ENCODE measurements at places on chromosomes 16 and 17.

- DNase-seq: peak; percentile 31
These were observed 14.2 kb downstream of the ANKFY1 start for GRCh38 chr17:4249452-4250029.

DNA sequence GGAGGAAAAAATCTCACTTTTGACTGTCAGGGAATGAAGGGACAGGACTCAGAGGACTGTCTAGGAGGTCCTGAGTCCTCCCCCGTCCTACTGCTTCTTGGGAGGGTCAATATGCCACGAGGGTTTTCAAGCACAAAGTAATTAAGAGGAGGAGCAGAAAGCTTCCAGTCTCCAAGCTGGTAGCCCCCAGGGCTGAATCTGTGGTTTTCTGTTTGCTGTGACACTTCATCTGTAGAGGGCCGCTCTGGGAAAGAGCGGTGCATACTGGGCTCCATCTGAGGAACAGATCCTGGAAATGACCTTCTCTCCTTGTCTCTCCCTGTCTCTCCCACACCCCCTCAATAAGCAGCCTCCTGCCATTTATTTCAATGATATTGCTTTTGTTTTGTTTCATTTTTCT, 180.1 kb upstream of the SDK2 start:
- DNase-seq: no peak

- DNase-seq: no peak
These were observed 12.3 kb upstream of the UBE2I start for GRCh38 chr16:1297018-1297696.

DNA sequence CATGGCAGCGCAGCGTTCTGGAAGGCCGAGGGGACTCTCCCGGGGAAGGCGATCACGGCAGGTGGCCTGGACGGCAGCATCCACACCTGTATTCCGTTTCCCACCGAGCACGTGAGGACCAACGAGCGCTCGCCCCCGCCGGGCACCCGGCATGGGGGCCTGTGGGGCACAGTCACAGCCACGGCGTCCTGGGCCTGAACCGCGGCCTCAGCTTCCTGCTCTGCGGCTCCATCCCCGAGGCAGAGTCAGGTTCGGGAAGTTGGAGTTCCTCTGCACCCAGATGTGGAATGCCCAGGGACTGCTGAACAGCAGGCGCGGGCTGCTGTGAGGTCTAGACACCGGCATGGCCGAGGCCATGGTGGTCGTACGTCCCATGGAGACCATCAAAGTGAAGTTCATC, 1713.9 kb downstream of the TP53TG3F start:
- no peak for DNase-seq

GRCh38 chr17:45347444-45347843, 30.6 kb upstream of the MAP3K14 start:
- DNase-seq: no peak

DNA sequence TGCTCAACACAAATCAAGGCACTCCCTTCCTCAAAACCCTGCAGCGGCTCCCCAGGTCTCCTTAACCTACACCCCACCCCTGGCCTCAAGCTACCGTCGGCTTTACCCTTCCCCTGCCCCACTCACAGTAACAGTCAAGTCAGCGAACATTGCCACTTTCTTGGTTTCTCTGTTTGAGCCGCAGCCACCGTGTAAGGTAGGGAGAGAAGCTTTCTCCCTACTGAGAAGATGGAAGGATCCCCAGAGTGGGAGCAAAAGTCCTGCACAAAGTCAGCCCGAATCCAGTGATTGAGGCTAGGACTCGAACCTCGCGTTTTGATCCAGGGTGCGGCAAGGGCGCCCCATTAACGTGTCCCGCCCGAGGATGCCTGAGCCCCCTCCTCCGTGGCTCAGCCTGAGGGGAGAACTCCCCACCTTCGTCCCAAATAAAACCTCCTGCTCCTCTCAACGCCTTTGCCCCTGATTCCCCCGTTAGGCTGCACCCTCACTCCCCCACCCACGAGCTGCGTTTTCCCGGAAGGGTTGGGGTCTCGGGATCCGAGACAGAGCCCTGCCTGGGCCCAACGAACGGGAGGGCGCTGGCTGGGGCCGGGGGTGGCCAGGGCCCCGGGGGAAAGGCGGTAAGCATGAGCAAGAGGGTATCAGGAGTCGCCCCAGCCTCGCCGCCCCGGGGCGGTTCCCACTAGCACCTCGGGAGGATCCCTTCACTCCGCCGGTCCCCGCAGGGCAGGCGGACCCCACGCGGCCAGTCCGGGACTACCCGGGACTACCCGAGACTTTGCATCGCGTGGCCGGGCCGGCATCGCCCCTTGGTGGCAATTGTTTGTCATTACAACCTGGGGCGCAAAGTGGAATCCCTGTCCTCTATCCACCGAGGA, 9.9 kb upstream of the NAGS start:
- DNase-seq: peak; percentile 90

DNA sequence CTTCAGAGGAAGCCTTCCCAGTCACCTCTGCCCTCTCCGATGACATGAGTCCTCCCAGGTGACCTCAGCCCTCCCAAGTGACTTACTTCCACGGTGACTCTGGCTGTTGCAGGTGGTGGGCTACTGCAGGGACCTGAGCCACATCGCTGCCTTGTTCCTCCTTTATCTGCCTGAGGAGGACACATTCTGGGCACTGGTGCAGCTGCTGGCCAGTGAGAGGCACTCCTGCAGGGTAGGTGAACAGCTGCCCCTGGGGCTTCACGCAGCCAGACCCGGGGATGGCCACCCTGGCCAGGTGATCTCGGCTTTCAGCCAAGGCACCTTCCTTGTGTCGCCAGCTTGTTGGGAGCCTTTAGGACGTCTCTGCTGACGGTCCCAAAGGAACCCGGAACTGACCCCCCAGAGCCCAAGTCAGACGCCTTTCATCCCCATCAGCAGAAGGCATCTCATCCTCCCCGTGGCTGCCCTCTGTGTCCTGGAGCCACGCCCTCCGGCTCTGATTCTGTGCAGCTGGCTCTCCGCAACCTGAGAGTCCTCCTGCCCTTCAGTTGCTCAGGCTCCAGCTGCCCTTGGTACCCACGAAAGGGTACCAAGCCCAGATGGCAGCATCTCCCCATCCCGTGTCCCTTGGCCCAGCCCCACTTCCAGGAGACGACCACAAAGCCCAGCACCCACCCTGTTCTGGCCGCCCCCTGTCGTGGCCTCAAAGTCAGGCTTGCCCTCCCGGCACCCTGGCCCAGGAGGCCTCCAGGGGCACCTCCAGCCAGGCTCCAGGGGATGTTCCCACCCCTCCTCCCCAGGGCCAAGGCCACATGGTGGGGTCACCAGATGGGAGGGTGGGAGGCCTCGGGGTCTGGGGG, 81.7 kb downstream of the GOSR1 start:
- DNase-seq: no peak

GRCh38 chr16:8714174-8714573, 39.8 kb downstream of the ABAT start:
- no peak for DNase-seq

DNA sequence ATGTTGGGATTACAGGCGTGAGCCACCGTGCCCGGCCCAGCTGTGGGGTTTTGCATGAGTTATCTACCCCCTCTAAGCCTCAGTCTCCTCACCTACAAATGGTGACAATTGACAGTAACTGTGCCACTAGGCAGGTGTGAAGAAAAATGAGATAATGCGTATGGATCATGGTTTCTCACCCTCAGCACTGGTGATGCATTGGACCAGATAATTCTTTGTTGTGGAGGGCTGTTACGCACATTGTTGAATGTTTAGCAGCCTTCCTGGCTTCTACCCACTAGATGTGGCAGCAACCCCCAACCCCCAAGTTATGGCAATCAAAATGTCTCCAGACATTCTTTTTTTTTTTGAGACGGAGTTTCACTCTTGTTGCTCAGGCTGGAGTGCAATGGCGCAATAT, 9.0 kb upstream of the HAPSTR1 start:
- DNase-seq: no peak

DNA sequence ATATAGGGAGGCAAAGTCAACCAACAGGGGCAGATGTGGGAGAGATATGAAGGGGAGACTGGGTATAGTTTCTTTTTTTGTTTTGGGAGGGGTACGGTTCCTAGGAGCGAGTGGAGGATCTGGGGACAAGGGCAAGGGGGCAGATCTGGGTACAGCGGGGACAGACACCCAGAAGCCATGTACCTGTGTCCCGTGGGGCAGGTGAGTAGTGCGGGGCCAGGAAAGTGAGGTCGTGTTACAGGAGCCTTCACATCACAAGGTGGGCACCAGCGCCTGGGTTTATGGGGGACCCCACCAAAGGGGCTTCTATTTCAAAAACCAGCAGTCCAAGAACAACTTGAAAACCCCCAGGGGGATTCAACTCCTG, 11.5 kb downstream of the LITAF start:
- no peak for DNase-seq

DNA sequence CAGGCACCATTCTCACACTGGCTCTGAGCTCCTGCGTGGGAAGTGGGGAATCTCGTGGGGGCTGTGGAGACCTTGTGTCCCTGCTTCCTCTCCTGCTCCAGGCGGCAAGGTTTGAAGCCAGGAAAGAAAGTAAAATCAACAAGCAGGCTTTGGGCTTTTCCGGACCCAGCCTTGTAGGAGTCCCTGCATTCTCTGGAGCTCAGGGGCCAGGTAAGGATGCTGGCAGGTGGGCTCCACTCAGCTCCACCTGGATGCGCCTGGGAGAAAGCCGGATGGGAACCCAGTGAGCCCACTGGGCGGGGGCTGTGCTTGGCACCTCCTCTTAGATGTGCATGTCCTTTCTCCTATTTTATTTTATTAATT, 362.5 kb downstream of the SEC14L1 start:
- no peak for DNase-seq

DNA sequence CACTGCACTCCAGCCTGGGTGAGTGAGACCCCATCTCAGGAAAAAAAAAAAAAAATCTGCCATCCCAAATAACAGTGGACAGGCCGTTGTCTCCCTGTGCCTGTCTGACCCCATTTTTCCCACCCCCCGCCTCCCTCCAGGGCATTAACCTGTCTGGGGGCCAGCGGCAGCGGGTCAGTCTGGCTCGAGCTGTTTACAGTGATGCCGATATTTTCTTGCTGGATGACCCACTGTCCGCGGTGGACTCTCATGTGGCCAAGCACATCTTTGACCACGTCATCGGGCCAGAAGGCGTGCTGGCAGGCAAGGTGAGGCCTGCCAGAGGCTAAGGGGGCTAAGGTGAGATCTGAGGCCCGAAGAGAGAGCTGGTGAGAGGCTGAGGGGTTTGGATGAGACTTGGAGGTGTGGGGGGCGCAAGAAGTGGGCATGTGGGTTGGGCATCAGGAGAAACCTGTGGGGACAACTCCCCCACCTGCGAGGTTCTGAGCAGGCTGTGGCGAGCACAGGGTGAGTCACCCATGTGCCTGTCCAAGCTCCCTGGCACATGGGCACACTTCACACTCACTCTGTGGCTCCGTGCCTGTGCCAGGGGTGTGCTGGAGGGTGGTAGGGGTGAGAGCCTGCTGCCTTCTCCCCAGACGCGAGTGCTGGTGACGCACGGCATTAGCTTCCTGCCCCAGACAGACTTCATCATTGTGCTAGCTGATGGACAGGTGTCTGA, 34.7 kb downstream of the ANKRD40 start:
- DNase-seq: no peak

- no peak for DNase-seq
These were observed 8.2 kb upstream of the PHAF1 start for GRCh38 chr16:67101311-67102082.

- no peak for DNase-seq
These were observed 93.6 kb downstream of the SPACA3 start for GRCh38 chr17:33085256-33085655.

- peak; percentile 99 for DNase-seq
These were observed 219.3 kb upstream of the GSE1 start for GRCh38 chr16:85393674-85394451.

GRCh38 chr16:28531777-28532744, 6.7 kb downstream of the NUPR1 start:
- peak; percentile 73 for DNase-seq

DNA sequence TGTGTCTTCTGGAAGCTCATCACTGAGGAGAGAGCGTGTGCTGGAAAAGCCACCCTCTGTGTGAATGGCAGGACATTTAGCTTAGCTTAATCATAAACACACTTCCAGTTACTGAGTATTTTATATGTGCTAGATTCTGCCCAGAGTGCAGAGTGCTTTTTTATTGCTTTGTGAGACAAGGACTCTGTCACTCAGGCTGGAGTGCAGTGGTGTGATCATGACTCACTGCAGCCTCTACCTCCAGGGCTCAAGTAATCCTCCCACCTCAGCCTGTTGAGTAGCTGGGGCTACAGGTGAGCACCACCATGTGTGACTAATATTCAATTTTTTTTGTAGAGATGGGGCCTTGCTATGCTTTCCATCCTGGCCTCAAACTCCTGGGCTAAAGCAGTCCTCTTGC, 61.4 kb upstream of the IRX3 start:
- DNase-seq: no peak

DNA sequence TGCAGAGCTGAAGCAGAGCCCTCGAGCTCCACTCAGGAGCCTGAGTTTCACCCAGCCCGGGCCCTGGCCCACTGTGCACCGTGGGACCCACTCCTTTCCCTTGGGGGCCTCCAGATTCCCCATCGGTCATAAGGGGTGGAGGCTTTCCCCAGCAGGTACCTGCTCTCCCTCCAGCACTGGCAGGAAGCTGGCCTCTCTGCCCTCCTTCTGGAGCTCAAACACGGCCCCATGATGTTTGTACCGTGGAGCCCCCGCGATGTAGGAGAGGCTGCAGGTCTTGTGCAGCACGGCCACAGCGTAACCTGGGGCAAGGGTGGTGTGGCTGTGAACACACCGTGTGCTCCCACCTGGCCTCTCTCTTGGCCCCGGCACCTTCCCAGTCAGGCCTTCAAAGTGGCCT, 29.9 kb downstream of the HASPIN start:
- no peak for DNase-seq

DNA sequence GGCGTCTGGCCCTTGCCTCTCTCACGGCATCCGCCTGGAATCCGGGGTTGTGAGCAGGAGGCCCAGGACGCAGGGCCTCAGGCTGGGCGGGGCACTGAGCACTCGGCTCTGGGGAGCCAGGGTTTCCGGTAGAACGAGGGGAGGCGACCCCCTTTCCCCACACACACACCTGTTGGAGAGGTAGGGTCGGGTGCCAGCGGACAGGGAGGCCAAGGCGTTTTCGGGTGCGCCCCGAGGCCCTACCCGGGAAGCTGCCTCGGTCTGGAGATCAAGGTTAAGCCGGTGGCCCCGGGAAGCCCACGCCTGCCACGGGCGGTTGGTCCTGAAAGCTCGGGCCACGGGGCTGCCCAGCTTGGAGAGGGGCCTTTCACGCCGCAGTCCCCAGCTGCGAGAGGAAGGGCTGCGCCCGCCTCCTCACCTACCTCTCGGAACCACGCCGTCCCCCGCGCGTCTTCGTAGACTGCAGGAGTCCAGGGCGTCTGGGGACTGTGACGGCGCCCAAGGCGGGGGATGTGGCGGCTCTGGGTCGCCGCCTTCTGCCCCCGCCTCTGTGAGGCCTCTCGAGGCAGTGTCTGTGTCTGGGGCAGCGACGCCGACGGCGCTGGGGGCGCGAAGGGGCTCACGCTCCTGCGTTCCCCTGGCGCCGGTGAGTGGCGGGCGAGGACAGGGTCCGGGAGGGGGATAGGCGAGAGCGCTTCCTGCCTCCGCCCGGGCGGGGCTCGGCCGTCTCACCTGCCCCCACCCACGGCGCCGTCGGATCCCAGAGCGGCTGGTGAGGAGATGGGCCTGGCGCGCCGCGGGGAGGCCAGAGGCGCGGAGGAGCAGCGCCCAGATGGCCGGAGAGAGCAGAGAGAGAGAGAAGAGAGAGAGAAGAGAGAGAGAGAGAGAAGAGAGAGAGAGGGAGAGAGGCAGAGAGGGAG, 20.3 kb upstream of the HOXB9 start:
- no peak for DNase-seq

GRCh38 chr17:78583091-78583490, 5.9 kb upstream of the DNAH17 start:
- peak; percentile 71 for DNase-seq

- no peak for DNase-seq
These were observed 25.5 kb upstream of the CDH1 start for GRCh38 chr16:68711421-68712139.

All from HuH-7 (cell line).